ENCODE measurements at places on chromosomes 16 and 17.

- DNase-seq = no peak
Measured at GRCh38 chr17:30173649-30174048, 57.0 kb downstream of the NSRP1 start.

DNA sequence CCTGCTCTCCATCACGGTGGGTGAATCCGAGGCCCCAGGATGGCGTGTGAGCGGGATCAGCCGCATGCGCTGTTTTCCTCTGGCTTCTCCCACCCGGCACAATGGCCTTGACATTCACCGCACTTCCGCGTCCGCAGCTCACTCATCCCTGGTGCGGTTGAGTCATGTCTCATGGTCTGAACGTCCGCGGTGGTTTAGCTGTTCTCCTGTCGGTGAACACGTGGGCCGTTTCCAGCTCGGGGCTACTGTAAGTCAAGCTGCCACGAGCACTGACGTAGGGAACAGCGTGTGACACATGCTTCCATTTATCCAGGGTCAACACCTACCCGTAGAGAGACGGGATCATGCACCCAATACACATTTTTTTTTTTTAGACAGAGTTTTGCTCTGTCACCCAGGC lies 15.3 kb upstream of the CACNA1H start:
- DNase-seq = no peak

DNA sequence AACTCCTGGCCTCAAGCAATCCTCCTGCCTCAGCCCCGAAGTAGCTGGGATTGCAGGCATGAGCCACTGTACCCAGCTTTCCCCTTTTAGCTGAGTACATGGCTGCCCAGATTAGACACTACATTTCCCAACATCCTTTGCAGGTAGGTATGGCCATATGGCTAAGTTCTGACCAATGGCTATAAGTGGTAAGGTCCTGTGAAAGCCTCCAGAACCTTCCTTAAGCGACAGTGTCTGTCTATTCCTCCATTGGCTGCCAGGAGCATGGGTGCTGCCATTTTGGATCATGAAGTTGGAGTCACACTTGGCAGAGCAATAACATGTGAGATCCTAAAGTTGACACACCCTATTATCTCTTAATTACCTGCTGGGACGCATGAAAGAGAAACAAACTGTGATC lies 24.4 kb upstream of the CRHR1 start:
- no peak for DNase-seq

GRCh38 chr17:34607917-34608316 lies 28.5 kb downstream of the TMEM132E start:
- no peak for DNase-seq

- DNase-seq = no peak
Measured at GRCh38 chr16:8644211-8645140, 23.0 kb downstream of the METTL22 start.

DNA sequence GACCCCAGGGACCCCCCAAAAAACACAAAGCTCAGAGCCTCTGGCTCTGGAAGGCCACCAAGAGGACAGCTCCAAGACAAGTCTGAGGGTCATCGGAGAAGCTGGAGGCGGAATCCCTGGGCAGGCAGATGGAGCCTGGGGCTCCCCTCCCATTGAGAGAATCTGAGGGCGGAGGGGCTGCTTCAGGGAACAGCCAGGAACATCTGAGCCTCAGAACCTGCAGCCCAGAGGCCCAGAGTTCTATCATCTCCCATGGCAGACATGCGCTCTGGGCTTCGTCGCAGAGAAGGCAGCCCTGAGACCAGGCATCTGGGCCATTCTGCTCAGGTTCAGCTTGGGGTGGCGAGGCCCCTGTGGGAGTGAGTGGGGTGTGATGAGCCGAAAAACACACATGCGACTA lies 7.1 kb upstream of the SPPL2C start:
- DNase-seq = no peak

- DNase-seq = no peak
Measured at GRCh38 chr17:54900457-54901229, at the start of gene TOM1L1. TSS of gene TOM1L1 (plus strand) at chr17:54900852. CDS start at chr17:54900866, 14 bp downstream.

DNA sequence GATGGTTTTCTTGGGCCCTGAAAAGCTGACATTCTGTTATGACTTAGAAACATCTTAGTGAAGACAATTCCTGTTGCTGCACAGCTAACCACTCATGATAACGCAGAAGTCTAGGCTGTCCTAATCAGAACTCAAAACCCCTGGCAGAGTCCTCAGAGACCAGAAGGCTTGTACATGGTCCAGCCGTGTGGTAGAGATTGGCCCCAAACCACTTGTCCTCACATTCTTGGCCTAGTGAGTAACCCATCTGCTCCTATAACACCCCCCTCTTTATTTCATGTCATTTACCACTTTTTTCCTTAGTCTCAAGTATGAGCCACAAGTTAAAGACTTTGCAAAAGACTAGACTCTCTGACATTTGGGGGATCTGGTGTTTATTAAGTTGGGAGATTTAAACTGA lies 116.5 kb upstream of the ADAMTS18 start:
- DNase-seq = no peak

DNA sequence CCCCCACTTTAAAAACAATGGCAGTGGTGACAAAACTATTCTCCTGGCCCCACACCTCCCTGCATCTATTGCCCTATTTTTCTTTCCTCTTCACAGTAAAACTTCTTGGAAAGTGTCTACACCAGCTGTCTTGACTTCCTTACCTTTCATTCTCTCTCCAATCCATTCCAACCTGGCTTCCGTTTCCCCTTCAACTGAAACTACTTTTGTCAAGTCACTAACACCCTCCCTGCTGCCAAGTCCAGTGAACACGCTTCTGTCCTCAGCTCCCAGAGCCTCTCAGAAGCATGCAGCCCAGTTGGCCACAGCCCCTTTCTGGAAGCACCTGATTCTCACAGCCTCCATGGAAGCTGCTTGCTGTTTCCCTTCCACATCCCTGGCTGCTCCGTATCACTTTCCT lies 4.0 kb upstream of the SCN4A start:
- DNase-seq = no peak

DNA sequence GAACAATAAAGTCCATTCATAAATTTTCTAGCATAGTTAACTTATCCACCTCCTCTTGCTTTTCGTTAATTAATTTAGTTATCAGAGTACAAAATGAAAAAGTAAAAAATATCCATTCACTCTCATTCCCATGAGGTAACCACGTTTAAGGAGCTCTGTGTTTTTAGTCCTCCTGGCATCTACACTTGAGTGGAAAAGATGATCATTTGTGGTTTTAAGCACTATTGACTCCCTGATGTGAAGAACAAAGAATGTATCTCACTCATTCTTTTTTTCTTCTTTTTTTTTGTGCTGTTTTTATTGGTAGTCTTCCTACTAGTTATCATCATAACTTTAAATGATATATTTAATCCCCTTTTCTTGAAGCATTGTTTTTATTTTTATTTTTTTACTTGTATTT lies 26.1 kb downstream of the QPRT start:
- no peak for DNase-seq

GRCh38 chr16:4452674-4453073 lies 21.8 kb downstream of the NMRAL1 start:
- DNase-seq = no peak

GRCh38 chr16:3971261-3971660 lies 90.7 kb upstream of the CREBBP start:
- no peak for DNase-seq

DNA sequence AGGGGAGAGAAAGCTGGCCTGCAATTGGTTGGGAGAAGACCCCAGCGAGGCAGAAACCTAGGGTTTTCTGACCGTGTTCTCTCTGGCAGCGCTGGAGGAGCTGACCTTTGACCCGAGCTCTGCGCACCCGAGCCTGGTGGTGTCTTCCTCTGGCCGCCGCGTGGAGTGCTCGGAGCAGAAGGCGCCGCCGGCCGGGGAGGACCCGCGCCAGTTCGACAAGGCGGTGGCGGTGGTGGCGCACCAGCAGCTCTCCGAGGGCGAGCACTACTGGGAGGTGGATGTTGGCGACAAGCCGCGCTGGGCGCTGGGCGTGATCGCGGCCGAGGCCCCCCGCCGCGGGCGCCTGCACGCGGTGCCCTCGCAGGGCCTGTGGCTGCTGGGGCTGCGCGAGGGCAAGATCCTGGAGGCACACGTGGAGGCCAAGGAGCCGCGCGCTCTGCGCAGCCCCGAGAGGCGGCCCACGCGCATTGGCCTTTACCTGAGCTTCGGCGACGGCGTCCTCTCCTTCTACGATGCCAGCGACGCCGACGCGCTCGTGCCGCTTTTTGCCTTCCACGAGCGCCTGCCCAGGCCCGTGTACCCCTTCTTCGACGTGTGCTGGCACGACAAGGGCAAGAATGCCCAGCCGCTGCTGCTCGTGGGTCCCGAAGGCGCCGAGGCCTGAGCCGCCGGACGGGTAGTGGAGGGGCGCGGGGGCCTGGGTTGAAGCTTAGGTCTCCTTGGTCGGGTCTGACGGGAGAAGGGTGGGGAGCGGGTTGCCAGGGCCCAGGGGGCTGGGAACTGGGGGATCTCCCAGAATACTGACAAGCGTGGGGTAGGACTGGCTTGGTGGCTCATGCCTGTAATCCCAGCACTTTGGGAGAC lies 7.4 kb upstream of the PYDC1 start:
- DNase-seq = no peak

GRCh38 chr16:3256866-3257465 lies 533 bp upstream of the MEFV start:
- DNase-seq = no peak

DNA sequence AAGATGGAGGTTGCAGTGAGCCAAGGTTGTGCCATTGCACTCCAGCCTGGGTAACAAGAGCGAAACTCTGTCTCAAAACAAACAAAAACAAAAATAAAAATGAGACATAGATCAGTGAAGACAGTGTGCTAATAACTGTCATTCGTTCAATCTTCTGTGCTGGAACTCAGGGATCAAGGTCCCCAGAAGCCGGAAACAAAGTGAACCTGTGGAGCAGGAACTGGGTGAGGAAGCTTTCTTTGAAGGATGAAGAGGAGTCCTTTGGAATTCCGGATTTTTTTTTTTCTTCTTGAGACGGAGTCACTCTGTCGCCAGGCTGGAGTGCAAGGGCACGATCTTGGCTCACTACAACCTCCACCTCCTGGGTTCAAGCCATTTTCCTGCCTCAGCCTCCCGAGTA lies 2.1 kb upstream of the SLC2A4 start:
- DNase-seq = no peak

All from CD4-positive, alpha-beta T cell treated with Interleukin-6 at 100 ng/mL for 8 hours (primary cell).